ENCODE measurements at places on chromosomes 12 and 14. TPM values are rescaled to one million over a fixed set of nuclear protein-coding genes. Genes with fewer than 3 reads are reported as not detected.

DNA sequence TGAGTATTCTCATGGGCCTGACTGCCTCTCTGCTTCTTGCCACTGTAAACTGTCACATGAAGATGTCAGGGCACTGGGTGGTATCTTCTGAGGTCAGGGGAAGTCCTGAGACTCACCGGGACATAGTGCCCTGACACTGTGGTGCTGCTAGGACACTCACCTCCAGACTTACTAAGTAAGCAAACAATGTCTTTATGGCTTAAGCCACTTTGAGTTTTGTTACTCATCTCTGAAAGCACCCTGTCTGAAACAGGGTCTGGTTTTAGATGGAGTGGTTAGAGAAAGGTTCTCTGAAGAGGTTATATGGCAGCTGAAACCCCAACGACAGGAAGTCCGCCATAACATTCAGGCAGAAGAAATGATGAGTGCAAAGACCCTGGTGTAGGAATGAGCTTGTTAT is 22.7 kb downstream of the GPR19 start:
- DNase-seq = no peak

DNA sequence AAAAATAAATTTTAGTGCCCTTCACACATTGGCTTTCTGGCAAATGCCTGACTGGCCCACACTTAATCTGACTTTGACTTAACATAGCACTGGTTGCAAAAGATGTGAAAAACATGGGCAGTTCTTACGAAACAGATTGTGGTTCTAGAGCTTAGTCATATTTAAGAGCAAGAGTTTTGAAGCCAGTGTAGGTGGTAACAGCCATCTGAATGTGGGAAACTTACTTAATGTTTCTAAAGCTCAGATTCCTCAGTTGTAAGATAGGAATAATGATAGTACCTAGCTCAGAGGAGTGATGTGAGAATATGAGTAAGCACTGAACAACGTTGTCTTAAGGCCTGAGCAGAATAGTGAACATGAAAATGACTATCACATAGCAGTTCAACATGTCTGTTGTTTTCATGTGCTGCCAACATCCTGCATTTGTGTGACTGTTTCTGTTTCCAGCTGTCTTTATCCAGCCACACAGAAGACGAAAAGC is 262.7 kb downstream of the SYT1 start:
- no peak for DNase-seq

DNA sequence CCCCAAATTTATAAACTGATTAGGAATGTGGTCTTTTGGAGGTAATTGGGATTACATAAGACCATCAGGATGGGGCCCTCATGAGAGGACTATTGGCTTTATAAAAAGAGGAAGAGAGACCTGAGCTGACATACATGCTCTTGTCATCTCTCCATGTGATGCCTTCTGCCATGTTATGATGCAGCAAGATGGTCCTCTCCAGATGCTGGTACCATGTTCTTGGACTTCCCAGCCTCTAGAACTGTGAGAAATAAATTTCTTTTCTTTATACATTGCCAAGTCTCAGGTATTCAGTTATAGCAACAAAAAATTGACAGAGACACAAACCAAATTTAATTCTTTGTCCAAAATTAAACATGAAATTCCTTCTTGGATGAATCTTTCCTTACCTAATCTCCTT is 92.9 kb downstream of the EFCAB11 start:
- no peak for DNase-seq

DNA sequence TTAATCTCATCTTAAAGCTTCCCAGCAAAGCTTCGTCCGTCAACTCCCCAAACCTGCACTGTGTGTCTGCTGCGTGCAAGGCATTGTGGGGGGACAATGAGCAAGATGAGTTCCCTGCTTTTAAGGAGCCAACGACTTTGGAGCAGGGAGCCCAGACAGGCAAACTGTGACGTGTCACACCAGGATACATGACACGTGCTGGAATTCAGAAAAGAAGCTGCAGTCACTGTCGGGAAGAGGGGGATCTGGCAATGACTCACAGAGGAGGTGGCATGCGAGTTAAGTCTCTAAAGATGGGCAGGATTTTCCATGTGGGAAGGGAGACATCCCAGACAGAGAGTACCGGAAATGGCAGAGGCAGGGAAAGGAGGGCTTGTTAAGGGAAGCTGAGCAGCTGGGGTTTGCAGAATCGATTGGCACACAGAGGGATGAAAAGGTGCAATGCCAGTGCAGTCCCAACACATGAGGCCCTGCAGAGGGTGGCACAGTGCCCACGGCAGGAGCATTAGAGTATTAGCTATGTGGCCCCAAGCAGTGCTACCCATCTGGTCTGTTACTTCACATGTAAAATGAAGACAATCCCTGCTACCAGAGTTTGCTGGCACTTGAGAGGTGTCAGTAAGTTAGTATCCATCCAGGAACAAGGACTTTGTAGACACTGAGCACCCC is 52.9 kb downstream of the SETD3 start:
- no peak for DNase-seq

GRCh38 chr12:83185241-83185640 is 498.5 kb downstream of the TMTC2 start:
- no peak for DNase-seq

- no peak for DNase-seq
Observed at GRCh38 chr12:117067638-117068037, 31.6 kb downstream of the TESC start.

GRCh38 chr12:67674417-67674816 is 25.9 kb downstream of the DYRK2 start:
- no peak for DNase-seq

DNA sequence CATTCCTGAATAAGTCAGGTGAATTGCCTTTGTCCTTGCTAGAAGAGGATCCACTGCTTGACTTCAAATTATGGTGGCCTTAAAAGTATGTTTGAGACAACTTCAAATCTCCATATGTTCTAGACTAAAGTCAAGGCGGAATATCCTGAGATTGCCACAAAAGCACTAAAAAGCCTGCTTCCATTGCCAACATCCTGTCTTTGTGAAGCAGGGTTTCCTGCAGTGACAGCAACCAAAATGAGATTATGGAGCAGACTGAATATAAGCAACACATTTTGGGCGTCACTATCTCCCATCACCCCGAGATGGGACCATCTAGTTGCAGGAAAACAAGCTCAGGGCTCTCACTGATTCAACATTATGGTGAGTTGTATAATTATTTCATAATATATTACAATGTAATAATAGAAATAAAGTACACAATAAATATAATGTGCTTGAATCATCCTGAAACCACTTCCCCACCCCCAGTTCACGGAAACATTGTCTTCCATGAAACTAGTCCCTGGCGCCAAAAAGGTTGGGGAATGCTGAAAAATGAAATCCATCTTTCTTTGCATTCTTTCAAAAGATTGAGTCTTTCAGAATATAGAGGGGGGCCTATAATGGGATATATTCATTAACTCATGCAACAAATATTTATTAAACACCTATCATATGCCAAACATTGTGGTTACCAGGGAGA is 143.7 kb downstream of the GPHN start:
- no peak for DNase-seq

- DNase-seq = no peak
Observed at GRCh38 chr12:93032758-93033157, 103.7 kb upstream of the EEA1 start.

GRCh38 chr12:108565976-108566375 is 3.6 kb downstream of the ISCU start:
- peak; percentile 33 for DNase-seq

GRCh38 chr14:55128386-55129085 is 516 bp upstream of the LGALS3 start:
- no peak for DNase-seq

GRCh38 chr12:10218021-10218420 is 5.3 kb downstream of the GABARAPL1 start:
- no peak for DNase-seq

DNA sequence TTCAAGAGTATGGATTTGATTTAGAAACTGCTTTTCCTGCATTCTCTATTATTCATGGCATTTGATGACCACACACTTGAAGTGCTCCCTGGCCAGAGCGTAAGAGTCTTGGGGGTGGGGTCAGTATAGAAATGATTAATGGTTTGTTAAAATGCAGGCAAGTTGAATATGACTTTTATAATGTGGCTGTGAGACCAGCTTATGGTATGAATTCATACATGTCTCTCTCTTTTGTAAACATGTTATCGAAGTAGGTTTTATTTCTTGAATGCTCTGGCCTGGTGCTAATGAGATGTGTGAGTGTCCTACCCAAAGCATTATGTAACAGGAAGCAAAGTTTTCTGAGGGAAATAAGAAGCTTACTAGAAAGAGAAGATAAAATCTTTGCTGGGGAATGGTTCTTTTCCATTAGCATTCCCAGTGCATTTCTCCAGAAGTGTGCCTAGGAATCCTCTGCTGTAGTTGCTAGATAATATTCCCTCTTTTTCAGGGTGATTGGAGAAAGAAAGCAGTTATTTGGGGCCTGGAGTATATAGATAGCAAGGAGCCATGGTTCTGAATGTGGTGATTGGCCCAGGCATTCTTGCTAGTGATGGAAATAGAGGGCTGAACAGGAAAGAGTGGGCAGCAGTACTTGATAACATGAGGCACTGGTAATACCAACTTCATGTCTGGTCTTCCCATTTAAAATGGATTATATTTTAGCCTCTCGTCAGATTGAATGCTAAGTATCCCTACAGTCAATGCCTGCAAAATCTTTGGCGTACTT is 289.7 kb downstream of the RAD51B start:
- no peak for DNase-seq

- no peak for DNase-seq
Observed at GRCh38 chr12:93777254-93777653, 100.1 kb downstream of the CRADD start.

DNA sequence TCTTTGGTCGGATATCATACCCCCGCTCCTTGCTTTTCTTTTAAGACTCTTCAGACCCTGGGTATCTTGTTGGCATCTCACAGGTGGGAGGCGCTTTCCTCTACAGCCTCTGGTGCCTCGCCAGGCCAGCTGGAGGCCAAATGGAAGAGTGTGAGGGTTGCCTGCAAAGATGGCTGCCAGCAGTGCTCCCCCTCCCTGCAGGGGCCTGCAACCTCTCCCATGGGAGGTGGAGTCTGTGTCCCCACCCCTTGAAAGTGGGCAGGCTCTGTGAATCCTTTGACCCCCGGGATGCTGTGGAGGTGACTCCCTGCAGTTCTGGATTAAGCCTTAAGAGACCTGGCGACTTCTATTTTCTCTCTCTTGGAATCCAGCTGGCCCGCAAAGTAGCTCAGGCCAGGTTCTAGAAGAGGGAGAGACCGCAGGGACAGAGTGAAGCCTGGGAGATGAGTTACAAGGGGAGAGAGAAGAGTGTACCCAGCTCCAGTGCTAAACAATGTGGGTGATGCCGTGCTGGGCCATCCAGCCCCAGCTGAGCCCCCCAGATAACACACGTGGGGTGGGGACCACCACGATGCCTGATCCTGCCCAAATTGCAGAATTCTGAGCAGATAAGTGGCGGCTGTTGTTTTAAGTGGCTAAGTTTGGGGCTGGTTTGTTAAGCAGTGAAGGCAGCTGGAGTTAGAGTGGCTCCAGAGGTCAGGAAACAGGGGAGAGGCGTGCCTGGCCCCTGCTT is 37.9 kb upstream of the NCOR2 start:
- no peak for DNase-seq

- no peak for DNase-seq
Observed at GRCh38 chr14:24399999-24400718, 1.4 kb downstream of the NYNRIN start.

DNA sequence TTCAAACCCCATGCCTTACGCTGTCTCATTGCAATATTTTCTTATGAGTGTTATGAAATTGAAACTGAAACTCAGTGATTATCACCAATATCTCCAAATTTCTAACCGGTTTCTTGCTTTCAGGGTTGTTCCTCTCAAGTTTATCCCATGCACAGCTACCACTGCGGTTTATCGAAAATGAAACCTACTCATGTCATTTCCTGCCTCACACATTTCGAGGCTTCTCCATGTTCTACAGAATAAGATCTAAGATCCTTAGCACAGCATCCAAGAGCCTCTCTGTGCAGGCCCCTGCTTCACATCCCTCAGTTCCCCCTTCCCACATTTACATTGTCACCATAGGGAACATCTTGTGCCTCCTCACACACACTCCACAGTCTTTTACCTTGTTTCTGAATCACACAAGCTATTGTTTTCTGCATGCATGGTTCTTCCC is 45.5 kb upstream of the FAR2 start:
- DNase-seq = peak; percentile 33

DNA sequence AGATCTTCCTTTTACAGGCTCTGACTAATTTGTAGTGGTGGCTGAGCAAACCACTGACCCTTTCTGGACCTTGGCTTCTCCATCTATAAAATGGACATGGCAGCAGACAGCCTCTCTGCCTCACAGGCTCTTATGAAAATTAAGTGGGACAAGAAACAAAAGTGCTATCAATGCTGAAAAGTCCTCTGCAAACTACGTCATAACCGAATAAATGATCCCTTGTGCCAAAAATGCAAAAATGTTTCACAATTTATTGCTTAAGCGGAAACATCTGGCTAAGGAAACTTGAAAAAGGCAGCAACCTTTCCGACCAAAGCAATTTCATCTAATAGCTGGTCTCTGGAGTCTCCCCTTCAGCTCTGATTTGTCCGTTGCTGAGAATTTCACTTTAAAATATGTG is 108.5 kb upstream of the PLXNC1 start:
- DNase-seq = no peak

Gene NTF3
- not detected for total RNA-seq

Gene GMFB
- 28.1 TPM for total RNA-seq

Gene DLK1
- total RNA-seq = 1.7 TPM

Gene TMCC3
- 2.8 TPM for total RNA-seq

Gene DICER1
- total RNA-seq = 40.1 TPM

Gene PSME2
- total RNA-seq = 167 TPM

Gene PTPRB
- not detected for total RNA-seq

Gene ITFG2
- 93.4 TPM for total RNA-seq

Gene PLEKHG7
- total RNA-seq = 0.13 TPM

Gene BIN2
- total RNA-seq = 199 TPM
